Stimulated activated CD8-positive, alpha-beta memory T cell treated with anti-CD3 and anti-CD28 coated beads, Interleukin-4, amount 100 ng/mL, for 1 hour (primary cell): ENCODE measurements at places on chromosomes 11 and 22.

DNA sequence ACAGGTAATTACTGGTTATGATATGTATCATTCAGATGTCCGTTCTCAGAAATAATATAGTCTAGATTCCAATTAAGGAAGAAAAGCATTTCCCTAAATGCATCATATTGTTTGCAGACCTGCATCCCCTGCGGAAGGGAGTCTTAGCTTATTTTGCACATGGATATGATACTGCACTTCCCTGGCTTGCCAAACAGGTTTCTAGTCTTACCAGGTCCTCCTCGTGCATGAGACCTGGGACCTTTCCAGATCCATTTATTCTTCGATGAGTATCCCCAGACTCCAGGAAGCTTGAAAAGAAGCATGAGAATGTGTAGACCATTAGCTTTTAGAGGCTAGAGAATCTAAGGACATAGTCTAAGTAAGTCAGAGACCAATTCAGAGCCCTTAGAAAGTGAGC lies 30.6 kb downstream of the CYB5R2 start:
- no peak for DNase-seq

DNA sequence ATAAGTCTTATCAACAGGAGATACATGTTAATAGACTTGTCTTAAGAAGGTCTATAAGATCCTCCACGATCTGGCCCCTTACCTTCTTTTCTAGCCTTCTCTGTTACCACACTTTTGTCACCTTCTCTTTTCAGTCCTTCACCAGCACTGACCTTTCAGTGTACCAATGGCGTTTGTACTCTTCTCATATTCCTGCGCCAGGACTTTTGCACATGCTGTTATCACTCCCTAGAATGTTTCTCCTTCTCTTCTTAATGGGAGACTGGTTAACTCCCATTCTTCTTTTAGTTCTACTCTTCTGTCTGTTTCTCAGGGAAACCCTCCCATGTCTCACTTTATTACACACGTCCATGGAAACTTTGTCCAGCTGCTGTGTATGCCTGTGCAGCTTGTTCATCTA lies 4.4 kb upstream of the EED start:
- no peak for DNase-seq

DNA sequence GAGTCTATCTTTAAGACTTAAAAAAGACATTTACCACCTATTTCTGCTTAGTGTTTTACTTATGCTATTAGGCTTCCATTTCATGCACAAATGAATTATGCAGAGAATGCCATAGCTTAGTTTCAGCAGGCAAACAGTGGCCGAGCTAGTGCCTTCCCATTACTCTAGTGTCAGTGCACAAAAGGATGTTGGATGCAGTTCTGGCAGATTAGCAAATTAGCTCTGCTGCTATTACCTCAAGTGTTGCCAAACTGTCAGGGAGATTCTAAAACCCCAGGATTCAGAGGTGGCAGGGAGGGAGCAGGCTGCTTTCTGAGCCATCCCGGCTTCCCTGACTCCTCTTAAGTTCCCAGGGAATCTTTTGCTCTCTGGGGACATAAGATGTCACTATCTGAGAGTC lies 209.4 kb upstream of the NCAM1 start:
- no peak for DNase-seq

- DNase-seq: no peak
Measured at GRCh38 chr22:29689880-29690213, 30.0 kb upstream of the CABP7 start.

- no peak for DNase-seq
Measured at GRCh38 chr11:47396049-47396320, 12.4 kb upstream of the SLC39A13 start.

DNA sequence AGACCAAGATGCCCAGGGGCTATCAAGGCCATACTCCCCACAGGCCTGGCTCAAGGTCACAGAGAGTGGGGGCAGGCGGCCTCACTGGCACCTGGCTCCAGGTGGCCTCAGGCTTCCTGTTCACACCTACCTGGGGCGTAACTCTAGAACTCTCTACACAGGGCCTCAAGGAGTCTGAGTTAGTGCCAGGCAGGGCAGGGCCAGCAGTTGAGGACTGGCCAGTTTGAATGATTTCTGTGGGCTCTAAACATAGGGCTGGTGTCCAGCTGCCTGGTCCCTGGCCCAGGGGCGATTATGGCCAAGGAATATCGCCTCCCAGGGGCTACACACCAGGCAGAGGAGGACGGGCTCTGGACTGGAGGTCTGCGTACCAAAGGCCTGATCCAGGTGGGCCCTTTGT lies 79.2 kb downstream of the WNT7B start:
- DNase-seq: no peak

GRCh38 chr11:47234669-47235100 lies 13.9 kb downstream of the ACP2 start:
- peak; percentile 29 for DNase-seq

- DNase-seq: no peak
Measured at GRCh38 chr11:110000031-110000502, 93.1 kb upstream of the ZC3H12C start.

DNA sequence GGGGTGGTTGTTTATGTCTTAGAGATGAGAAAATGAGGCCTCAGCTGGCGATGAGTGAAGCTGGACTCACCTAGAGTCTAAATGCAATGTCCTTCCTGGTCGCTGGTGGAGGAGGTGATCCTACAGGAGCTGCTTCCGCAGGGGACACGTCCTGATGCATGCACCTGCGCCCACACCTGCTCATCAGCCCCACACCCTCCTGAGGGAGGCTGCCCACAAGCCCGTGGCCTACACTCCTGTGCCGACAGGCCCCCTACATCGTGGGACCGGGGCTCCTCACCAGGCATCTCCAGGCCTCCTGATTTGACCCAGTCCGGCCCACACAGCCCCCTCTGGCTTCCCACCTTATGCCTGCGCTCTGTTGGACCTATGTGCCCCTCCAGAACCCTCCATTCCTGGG lies 857.2 kb downstream of the TBC1D22A start:
- DNase-seq: no peak

DNA sequence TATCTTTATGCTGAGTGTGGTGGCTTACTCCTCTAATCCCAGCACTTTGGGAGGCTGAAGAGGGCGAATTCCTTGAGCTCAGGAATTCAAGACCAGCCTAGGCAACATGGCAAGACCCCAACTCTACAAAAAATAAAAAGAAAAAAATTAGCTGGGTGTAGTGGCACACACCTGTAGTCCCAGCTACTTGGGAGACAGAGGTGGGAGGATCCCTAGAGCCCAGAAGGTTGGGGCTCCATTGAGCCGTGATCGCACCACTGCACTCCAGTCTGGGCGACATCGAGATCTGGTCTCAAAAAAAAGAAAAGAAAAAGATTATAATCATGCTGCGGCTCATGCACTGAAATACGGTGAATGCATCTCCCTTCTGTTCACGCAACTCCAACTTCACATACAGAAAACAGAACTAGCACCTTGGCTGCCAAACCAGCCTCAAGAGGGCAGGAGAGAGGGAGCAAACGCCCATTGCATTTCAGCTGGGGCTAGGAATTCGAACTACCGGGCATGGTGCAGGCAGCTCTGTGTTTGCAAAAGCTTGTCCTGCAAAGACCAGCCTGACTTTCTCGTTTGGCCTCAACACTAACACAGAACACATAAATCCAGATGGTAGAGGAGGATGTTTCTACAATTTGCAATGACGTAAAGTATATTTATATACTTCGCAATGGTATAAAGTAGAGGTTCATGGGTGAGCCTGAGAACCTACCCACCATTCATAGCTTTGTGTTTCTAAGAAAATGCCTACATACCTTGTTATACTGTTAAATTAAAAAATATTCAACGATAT lies 6.3 kb upstream of the SYNGR1 start:
- DNase-seq: no peak

- no peak for DNase-seq
Measured at GRCh38 chr22:29658176-29658575, 54.7 kb downstream of the NF2 start.

- no peak for DNase-seq
Measured at GRCh38 chr11:128477278-128477677, 110.1 kb downstream of the ETS1 start.

DNA sequence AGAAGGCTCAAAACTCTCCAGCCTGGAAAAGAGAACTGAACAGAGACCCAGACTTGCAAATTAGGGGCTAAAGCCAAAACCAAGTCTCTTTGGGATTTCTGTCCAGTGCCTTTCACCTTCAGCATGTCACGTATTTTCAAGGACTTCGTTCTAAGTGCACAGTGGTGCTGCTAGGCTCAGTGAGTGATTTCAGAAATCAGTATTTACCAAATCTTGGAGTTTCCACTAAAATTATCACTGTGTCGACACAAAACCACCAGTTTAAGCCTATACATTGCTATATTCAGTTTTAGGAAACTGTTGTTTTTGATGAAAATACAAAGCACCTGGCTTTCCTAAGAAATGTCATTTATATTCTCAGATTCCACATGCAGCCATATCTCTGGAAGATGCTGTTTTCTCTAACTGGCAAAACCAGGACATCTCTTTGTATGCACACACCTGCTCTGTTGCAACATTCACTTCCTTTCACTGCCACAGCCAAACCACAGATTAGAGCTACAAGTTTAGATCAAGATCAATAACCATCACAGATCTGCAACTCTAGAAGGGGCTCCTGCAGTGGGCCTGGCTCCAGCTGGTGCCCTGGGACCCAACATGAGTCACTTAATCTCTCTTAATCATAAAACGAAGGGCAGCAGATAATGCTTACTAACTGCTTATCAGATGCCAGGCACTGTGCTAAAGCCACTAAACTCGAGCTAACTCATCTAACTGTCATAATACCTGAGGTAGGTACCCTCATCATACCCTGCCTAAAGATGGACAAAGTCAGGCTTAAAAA lies 22.3 kb downstream of the SMCO4 start:
- DNase-seq: no peak
